Kidney epithelial cell (primary cell): ENCODE measurements at places on chromosomes 2 and 18. TPM values are rescaled to one million over a fixed set of nuclear protein-coding genes. Genes with fewer than 3 reads are reported as not detected.

The OTOS gene
- total RNA-seq: not detected in 2 replicates

The TTL gene
- total RNA-seq: 51.3 and 59.3 TPM in 2 replicates

The BOLL gene
- total RNA-seq: not detected in 2 replicates

The KCNJ3 gene
- total RNA-seq: not detected in 2 replicates

The SP5 gene
- total RNA-seq: 0.62 TPM in 1 of 2 replicates, not detected in the other

GRCh38 chr2:25664183-25664964 lies 9.0 kb downstream of the DTNB start:
- DNase-seq: no peak

- no peak for DNase-seq
These were observed 25.7 kb downstream of the TUBB6 start for GRCh38 chr18:12333506-12334290.

DNA sequence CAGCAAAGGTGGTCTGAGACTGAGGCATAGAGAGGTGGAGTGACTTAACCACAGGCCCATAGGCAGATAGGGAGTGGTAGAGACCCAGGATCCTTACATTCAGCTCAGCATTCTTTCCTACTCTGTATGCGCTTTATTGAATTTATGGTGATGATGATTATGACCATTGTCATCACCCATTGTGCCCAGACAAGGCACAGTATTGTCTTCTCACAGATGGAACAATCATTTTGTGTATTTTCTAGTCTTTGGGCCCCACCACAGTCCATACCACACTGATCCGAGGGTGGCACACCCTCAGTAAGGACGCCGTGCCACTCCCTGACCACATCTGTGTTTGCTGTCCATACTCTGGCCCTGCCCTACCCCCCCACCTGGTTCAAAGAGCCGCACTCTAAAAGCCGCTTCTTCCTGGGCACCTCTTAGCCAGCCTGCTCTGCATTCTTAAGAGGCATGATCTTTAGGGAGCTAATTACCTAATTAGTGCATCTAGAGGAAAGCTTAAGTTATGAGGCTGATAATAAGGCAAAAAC lies 179.6 kb upstream of the SMAD2 start:
- DNase-seq: no peak

DNA sequence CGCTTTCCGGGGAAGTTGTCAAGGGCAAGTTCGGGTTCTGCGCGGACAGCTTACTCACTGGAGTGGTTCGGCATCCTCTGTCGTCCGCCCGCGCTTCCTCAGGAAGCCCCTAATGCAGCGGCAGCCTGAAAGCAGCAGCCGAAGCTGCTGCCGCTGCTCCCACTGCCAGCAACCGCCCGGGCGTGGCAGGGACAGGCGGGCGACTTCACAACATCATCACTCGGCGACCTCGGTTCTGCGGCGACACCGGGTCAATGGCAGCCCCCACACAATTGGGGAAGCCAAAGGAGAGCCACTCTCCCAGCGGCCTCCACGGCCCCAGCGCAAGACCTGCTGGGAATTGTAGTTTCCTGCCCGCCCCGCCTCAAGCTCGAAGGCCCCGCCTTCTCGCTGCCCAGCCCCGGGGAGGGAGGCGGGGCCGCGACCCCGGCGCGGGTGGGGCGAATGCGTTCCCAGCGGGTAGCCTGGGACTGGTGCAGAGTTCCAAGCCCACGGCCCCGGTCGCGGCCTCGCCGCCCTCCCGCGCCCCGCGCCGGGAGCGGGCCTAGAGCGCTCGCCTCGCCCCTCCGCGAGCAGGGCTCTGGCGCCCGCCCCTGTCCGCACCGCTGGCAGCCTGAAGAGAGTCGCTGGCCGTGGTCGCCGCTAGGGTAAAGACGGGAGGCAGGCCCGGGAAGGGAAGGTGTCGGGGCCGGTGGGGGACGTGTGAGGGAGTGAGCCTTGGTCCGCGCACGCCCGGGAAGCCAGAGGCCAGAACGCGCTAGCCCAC lies at the start of the genes STRADB and TRAK2:
Gene STRADB, plus strand, starts transcription at position 449 of the 766 bp plus-strand sequence. CDS start 3,101 bp downstream, outside the sequence.
Gene TRAK2, minus strand, starts transcription at position 167 of the 766 bp plus-strand sequence. CDS start 30,951 bp downstream, outside the sequence.
- DNase-seq: peak; percentile 74

DNA sequence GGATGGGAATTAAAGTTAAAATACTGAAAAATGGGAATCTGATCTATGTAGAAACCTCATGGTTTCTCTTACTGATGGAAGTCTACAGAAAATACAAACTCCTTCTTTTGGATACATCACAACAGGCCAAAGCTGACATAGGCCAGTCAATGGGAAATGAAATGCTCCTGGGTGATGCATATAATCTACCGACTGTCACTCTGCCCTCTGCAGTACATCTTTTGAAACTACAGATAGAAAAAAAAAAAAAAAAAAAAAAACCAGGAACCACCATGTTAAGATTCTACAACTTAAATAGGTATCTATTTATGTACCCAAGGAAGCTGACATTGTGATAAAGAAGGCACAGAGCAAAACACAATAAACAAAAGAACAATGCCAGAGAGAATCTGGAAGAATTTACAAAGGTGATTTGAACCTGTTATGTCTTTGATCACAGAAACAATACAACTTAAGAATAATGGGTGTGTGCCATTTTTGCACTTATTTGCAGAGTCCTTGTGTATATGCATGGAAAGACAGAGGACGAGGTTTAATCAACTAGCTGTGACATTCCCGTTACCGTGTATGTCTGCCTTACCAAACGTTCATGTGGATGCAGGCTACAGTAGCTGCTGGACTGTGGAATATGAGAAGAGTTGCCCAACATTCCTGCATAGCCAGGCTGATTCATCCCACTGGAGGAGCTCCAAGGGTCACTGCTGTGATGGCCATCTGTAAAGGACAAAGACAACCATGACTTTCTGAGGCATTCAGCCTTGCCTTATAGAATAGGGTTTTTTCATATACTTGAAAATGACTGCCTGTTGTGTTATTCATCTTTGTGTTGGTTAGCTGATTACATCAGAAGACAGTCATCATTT lies 312.7 kb downstream of the TCF4 start:
- no peak for DNase-seq

- no peak for DNase-seq
These were observed 5.7 kb downstream of the CDC42EP3 start for GRCh38 chr2:37665604-37666362.

DNA sequence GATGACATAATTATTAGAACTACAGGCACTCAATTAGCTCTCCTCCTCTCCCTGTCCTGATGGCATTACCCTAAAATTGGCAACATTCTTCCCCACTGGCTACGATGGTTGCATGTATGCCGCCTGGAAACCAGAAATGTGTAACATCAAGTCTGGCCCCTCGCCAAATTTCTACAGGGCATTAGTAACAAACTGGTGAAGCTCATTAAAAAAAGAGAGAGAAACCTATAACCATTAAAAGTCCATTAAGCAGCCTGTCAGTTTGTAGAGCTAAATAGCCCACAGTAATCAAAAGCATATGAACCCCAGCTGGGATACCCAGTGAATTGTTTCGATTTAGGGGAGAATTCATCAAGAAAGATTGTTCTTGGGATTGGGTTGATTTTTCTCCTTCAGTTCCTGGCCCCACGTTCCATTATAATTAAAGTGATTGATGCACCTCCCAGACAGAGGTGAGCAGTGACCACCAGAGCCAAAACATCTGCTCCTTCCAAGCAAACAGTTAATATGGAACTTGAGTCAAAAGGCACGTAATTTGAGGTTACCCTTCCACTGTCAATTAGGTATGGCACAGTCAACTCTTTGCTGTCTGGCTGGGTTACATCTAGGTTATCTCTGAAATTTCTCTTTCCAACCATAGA lies 208.6 kb downstream of the C1D start:
- DNase-seq: no peak

GRCh38 chr2:168601741-168602140 lies 145.7 kb downstream of the CERS6 start:
- no peak for DNase-seq

GRCh38 chr2:240256704-240257637 lies 116.5 kb upstream of the OTOS start:
- DNase-seq: no peak

GRCh38 chr2:15260196-15260595 lies 300.9 kb downstream of the NBAS start:
- no peak for DNase-seq

- DNase-seq: no peak
These were observed 95.5 kb upstream of the SNTG2 start for GRCh38 chr2:855177-855576.

DNA sequence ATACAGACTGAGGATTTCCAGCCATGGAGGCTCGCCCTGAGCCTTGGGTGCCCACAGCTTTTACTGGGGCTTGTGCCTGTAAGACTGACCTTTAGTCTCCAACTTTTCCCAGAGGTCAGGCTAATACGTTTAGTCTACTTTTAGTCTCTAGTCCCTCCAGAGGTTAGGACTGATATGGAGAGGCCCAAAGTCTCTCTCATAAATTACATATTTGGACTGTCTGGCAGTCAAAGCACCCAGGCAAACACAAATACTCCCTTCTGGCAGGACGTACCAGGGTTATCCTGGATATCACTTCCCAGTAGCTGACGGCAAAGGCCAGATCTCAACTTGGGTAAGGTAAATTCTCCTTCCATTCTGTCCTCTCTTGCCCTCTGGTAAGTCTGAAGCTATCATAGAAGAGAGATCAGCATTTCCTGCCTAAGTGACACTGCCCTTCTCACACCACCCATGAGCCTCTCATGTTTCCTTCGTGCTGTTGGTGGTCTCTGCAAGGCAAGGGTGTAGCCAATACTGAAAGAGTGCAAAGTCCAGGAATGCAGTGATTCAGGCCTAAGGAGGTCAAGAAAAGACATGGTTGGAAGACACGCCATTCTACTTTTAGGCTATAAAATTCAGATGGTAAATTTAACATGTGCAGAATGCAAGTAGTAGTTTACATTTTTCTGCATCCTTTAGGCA lies 69.3 kb upstream of the NEDD4L start:
- DNase-seq: no peak

GRCh38 chr2:31138037-31138962 lies at the start of gene GALNT14:
Gene GALNT14, minus strand, starts transcription at chr2:31138440. Its CDS starts 354 bp downstream, at chr2:31138086.
- DNase-seq: no peak

DNA sequence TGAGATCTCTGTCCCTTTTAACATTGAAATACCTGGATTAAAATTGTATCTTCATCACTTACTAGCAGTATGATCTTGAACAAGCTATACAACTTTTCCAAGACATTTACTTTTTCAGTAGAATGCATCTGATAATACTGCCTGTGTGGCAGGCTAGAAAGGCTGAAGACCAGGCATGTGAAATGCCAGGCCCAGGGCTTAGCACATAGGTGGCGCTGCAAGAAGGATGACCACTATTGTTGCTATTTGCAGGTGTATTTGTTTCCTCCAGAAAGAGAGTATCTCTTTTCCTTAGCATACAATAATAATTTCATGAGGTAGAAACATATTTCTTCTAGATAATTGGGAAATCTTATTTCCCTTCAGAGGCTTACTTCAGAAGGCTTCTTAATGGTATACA lies 331.3 kb downstream of the THSD7B start:
- DNase-seq: no peak

DNA sequence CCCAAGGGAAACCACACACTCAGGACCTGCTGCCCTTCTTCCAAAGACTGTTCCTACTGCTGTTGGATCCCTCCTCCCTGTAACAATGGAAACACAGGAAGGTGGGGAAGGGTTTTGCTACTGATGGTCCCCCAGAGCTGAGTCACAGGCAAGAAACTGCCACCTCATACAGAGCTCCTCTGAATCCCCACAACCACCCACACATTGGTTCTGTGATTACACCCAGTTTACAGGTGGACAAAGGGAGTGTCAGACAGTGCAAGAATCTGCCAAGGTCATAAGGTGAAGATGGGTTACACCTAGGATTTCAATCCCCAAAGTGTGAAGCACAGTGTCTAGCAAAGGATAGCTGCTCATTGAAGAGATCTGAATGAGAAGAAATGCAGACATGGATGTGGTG lies 141.7 kb upstream of the LMAN1 start:
- no peak for DNase-seq

DNA sequence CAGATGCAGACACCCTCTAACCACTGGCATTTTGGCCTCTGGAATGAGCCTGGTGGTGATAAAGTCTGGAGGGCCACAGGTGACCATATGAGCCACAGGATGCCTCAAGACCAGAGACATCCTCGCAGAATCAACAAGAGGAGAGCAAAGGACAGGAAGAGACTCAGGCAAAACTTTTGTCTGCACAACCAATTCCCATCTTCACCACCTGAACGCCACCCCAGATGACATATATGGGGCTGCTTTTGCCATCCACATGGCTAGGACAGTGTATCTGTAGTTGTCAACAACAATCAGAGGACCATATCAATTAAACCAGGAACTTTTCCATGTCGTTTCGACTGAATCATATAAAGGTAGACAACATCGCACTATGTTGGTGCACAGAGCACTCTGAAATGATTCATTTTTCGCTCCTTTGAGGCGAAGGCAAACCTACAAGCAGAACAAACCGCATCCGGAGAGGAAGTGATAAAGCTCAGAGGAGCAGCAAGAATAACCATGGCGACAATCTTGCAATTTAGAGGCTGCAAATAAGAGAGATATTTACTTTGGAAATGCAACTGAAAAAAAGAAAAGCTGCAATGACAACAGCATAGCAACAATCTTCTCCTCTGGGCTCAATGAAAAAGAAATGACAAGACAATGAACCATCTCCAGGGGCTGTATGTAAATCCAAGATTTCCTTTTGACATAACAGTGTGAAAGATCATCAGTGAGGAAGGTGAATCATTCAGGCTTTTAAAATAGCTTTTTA lies 204.5 kb downstream of the ARL4C start:
- no peak for DNase-seq
